GM23248 (cell line): ENCODE measurements at places on chromosomes 12 and 14. TPM values are rescaled to one million over a fixed set of nuclear protein-coding genes. Genes with fewer than 3 reads are reported as not detected.

- DNase-seq: no peak
Measured at GRCh38 chr12:25971654-25972041, 13.2 kb downstream of the RASSF8 start.

GRCh38 chr12:47410383-47410782, 295.4 kb downstream of the RPAP3 start:
- no peak for DNase-seq

GRCh38 chr14:89067293-89067972, 243.0 kb downstream of the TTC8 start:
- no peak for DNase-seq

DNA sequence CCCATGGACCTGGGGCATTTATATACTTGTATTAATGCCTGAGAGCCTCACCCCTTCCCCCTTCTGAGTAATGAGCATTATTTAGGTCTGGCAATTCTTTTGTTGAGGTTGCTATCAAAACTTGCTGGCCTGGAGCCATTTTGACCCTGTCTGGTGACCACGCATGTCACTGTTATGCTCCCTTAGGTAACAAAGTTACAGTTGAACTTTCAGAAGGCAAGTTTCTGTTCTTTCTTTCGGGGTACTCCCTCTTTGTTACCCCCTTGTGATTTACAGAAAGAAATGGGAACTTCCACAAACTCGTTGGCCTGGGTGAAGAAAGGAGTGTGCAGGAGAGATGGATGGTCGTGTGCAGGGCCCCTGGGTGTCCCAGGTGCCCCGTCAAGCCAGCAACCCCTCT, 305.4 kb downstream of the DPF3 start:
- DNase-seq: no peak

DNA sequence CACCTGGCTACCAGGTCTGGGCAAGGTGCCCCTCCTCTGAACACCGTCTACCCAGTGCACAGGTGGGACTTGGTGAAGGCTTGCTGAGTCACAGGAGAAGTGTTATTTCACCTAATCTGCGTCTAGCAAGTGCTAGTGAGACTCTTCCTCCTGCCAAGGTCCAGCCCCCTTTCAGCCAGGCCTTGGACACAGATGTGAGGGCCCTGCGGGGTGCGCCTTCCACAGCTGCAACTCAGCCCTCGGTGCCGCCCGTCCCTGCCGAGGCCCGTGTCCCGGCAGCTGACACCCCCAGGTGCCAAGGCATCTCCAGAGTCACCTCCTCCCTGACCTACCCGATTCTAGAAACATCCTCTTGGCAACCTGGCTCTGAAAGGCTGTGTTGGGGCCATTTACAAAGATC, 55.1 kb downstream of the PRIMA1 start:
- no peak for DNase-seq

GRCh38 chr12:95694136-95694535, 96.4 kb downstream of the NTN4 start:
- no peak for DNase-seq

DNA sequence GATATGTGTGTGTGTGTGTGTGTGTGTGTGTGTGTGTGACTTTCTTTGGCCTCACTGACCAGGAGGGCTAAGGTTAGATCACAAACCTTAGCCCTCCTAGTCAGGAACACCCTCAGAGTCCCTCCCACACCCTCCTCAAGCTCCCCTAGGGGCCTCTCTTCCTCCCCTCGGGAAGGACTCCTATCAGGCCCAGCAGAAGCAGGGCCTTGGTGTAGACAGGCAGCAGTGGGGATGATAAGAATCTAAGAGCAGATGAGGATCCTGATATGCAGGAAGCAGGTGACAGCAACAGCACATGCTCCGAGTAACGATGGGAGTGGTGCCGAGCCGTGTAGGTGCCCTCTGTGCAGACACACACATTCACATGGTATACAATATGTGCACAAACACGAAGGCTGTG, 20.7 kb downstream of the PLEK2 start:
- no peak for DNase-seq

GRCh38 chr12:126346087-126346486, 1280.9 kb downstream of the AACS start:
- DNase-seq: no peak

GRCh38 chr12:109595321-109595902, 21.8 kb downstream of the MVK start:
- no peak for DNase-seq

DNA sequence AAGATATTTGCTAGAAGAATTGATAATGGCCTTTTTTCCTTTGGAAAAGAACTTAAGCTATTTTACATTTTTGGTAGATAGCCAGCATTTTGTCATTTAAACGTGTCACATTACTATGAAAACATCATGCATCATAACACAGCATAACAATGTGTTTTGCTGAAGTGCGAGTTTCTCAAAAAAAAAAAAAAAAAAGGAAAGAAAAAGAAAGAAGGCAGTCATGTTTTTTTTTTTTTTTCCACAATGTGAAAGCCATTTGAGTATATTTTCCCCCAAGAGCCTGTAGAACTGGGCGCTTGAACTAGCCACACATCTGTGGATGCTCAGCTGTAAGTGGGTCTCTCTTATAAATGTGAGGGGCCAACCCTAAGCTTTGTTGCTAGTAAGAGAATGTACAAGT, 300.1 kb downstream of the AKAP6 start:
- no peak for DNase-seq

- peak; percentile 78 for DNase-seq
Measured at GRCh38 chr14:105023791-105024480, 3.1 kb upstream of the CDCA4 start.

DNA sequence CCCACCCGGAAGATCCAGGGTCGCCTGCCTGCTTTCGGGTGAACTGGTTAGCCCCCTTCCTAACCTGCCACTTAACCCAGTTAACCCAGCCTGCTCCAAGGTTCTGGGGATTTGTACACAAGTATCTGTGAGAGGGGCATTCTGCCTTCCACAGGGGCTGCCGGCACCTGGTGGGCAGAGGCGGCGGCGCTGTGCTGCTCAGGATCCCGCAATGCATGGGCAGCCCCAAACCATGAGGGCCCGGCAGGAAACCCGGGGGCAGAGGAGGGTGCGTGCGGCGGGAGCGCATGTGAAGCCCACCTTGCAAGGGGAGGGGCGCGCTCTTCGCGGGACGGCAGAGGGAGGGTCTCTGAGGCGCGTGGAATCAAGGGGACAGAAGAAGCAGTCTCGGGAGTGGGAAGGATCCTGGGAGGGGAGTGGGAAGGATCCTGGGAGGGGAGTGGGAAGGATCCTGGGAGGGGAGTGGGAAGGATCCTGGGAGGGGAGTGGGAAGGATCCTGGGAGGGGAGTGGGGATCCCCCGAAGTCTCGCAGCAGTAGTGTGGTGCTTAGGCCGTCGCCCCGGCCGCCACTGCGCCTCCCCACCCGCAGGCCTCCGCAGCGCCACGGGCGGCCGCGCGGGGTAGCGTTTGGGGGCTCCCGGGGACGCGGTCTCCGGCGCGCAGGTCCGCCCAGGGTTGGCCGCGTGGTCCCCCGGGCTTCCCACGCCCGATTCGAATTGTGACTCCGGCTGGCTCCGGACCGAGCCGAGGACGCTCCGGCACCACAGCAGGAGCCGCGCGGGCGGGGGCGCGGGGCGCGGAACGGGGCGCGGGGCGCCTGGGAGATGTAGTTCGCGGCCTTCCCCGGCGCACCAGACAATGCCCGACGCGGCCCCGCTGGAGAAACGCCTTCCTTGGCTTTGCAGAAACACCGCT, 4.9 kb upstream of the MTA1 start:
- DNase-seq: peak; percentile 84

DNA sequence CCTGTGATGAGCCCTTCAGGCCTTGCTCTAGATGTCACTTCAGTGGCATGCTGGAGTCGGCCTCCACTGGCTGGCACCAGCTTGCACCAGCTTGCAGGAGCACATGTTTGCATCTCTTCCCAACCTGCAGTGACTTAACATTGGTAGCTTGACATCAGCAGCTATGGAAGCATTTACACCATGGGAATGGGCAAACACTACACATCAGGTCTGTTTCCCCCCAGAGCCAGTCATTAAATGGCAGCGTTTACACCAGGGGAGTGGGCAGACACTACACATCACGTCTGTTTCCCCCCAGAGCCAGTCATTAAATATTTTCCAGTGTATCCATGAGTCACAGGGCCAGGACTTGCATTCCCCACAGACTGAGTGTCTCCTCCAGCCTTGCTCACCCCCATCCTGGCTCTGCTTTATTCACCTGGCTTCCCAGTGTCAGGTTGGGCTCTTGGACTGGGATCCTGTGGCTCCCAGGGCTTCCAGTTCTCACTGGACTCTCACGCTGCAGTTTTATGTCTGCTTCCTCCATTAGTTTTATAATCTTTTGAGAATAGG, 51.6 kb upstream of the VRK1 start:
- peak; percentile 28 for DNase-seq

- DNase-seq: no peak
Measured at GRCh38 chr12:1574865-1575259, 19.5 kb downstream of the FBXL14 start.

DNA sequence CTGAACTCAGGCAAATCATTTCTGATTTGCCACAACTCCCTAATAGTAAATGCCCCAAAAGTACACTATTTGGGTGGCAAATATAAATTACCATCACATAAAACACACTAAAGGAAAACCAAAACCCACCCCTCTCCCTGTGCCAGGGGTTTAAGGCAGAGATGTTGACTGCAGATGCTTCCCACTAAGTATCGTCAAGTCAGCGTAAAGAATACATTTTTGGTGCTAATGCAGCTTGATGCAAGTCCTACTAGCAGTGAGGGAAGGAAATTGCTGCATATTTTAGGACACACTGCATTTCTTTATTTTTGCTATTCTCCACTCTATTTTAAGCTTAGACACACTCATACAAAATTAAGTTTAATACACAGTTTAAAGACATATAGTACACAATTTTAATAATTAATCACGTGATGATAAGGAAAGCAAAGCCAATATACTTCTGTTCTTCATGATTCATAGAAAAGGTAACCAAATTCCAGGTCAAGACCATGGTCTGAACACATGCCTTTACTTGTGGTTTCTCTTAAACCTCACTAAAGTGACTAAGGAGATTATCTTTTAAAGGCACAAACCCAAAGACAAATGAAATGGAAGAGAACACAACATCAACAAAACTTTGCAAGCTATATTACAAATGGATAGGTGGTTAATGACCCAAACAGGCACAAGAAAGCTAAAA, 162.2 kb downstream of the STXBP6 start:
- peak; percentile 12 for DNase-seq

DNA sequence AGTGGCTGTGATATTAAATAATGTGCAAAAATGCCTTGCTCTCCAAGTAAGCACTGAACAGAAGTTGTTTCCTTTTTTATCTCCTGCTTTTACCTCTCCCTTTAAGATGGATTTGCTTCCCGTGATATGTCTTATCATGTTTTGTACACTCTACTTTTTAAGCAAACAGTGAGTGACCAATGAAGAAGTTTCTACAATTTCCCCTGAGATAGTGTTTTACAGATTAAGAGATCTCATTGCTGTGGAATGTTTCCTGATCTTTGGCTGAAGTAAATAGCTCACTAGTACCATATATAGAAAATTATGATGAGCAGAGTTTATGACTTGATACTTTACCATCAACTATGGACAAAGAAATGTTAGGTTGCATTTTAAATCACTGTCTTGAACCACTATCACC, 184.8 kb upstream of the PDE3A start:
- DNase-seq: no peak

GRCh38 chr14:61368114-61368710, 46.8 kb downstream of the PRKCH start:
- no peak for DNase-seq

- DNase-seq: peak; percentile 76
Measured at GRCh38 chr12:124506145-124506831, 61.1 kb downstream of the NCOR2 start.

DNA sequence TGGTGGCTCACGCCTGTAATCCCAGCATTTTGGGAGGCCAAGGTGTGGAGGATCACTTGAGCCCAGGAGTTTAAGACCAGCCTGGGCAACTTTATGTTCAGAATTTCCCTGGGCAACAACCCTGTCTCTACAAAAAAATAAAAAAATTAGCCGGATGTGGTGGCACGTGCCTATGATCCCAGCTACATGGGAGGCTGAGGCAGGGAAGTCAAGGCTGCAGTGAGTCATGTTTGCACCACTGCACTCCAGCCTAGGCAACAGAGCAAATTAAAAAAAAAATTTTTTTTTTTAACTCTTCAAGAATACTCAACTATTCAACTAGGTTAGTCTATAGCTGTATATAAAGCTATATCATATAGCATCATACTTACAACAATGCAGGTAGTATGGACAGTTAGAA, 113.0 kb downstream of the RALGAPA1 start:
- no peak for DNase-seq

GRCh38 chr12:79083181-79083580, 218.6 kb downstream of the SYT1 start:
- no peak for DNase-seq

DNA sequence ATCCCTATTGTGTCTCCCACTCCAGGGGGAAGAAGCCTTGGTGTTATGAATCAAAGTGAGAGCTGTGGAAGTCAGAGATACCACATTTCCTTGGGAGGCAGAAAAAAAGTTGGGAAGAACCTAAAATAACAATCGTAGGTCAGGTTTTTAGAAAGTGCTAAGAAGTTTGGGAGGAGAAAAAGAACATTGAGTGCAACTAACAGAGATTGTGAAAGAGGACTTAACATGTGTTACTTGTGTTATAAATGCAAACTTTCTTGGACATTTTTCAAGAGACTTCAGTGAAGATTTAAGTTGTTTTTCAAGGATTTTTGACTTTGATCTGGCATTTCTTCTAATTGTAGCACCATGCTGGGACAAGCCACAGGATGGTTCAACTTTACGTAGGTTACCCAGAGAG, 7.8 kb upstream of the ERP27 start:
- no peak for DNase-seq

Gene NGB
- not detected in 2 replicates for polyA plus RNA-seq

Gene ARHGEF40
- 22.4 and 23.9 TPM in 2 replicates for polyA plus RNA-seq

Gene GLT8D2
- 94.5 and 99.2 TPM in 2 replicates for polyA plus RNA-seq

Gene OTX2
- polyA plus RNA-seq: not detected in 2 replicates

Gene ATF1
- polyA plus RNA-seq: 30.6 and 33.1 TPM in 2 replicates

Gene ADAM21
- 0.13 and 0.20 TPM in 2 replicates for polyA plus RNA-seq

Gene FSCB
- polyA plus RNA-seq: not detected in 2 replicates

Gene AQP6
- not detected in 2 replicates for polyA plus RNA-seq

Gene TOMM20L
- polyA plus RNA-seq: not detected in 2 replicates

Gene FITM1
- not detected in 2 replicates for polyA plus RNA-seq

Gene DNAJC22
- polyA plus RNA-seq: 0.69 and 1.9 TPM in 2 replicates

Gene GPRC5D
- not detected in 2 replicates for polyA plus RNA-seq
